ENCODE measurements at places on chromosomes 1 and 21.
A peak's percentile ranks its signal among the peaks of the same experiment; 100 is the strongest.

DNA sequence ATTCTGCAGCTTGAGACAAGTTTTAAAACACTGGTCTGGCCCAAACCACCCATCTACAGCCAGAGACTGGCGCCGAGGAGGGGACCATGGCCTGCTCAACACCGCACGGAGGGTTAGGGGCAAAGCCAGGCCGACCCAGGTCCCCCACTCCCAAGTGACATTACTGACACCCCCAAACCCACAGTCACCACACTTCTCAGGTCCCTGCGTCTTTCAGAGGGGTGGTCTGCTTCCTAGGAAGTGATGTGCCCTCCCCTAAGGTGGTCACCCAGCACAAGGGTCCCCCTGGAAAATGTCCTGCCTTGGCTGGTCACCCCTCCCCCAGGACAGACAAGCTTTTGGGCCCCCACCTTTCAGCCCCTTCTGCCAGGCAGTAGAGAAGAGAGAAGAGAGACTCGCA lies 20.8 kb upstream of the EPHA2 start:
- no peak for DNase-seq

- DNase-seq: no peak
These were observed 61.7 kb downstream of the KCNT2 start for GRCh38 chr1:196546272-196547111.

GRCh38 chr1:226654046-226654667 lies 84.9 kb downstream of the ITPKB start:
- DNase-seq: no peak

DNA sequence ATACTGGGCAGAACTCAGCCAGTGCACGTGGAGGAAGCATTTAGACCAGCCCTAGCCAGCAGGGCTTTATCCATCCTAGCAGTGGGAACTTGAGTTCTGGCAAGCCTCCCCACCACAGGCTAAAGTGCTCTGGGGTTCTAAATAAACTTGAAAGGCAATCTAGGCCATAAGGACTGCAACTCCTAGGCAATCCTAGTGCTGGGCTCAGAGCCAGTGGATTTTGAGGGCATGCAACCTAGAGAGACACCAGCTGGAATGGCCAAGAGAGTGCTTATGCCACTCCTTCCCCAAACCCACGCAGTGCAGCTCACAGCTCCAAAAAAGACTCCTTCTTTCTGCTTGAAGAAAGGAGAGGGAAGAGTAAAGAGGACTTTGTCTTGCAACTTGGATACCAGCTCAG lies 70.5 kb upstream of the APOBEC4 start:
- no peak for DNase-seq

DNA sequence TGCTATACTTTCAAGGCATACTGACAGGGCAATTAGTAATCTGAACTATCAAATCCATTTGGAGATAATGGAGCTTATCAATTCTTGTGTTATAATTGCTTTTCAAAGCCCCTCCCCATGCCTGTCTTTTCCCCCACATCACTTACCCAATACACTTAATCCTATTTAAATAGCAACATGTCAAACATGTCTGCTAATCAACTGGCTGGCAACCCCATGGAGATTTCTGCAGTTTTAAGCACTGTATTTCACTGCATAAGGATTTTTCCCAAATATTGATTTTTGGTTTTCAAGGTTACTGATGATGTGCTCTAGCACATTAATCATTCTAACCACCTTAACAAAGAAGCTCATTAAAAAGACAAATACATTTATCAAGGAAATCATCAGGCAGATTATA lies 800.3 kb downstream of the PLA2G4A start:
- no peak for DNase-seq

- peak; percentile 85 for DNase-seq
These were observed 25.1 kb downstream of the C1orf116 start for GRCh38 chr1:207007352-207008033.

DNA sequence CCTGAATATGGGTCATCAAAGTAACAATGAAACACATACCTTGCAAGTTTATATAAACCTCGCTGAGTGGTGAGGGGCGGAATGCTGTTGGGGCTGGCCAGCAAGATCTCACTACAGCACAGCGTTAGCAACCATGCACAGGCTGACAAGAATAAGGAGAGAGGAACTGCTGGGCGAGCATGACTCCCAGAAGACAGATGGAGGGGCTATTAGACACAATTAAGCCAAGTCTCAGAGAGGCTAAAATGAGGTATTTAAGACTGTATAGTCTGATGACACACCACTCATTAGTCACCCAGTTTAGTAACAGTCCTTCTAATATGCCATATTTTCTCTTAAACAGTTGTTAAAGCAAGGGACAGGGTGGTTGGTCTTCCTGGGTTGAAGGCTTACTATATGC lies 340.2 kb upstream of the NR5A2 start:
- no peak for DNase-seq

- no peak for DNase-seq
These were observed 159.9 kb upstream of the NEGR1 start for GRCh38 chr1:72442262-72442661.

DNA sequence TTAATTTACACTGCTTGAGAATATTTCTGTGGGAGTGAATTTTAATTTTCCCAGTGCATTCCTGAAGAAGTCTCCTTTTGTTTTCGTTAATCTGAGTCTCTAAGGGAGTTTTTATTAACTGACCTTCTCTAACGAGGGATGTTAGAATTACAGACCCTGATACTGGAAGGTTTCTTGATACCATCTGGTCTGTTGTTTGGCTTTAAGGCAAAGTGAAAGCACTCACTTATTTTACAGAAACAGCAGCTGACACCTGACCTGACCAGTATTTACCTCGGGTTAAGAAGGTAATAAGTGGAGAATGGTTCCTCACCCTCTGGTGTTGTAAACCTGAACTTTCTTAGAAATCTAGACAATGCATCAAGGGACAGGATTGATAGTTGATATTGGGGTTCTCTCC lies 12.4 kb downstream of the CDC14A start:
- no peak for DNase-seq

DNA sequence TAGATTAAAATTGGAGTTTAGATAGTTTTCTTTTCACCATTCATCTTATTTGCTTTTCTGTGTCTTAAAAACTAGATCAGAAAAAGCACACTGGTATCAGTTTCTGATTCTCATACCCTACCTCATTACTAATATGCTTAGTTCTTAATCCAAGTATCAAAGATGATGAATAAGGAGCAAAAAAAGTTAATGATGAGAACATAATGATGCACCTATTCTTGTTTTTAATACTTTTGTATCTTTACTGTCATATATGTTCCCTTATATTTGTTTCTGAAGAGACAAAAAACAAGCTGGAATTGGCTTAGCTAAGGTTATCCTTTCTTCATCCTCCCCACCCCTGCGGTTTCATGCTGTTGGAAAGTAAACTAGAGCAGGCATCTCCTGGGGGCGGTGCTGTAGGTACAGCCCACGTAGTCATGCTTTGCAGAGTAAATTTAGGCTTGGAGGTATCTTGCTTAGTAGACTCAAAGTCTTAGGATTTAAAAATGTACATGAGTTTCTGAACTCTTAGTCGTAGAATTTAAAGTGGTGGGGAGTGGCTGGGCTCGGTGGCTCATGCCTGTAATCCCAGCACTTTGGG lies 16.4 kb downstream of the CNIH4 start:
- DNase-seq: no peak

- DNase-seq: no peak
These were observed 240.5 kb downstream of the RPS6KC1 start for GRCh38 chr1:213291526-213291925.

GRCh38 chr1:9848022-9848421 lies 24.3 kb upstream of the CLSTN1 start:
- DNase-seq: no peak
